Neural crest cell (in vitro differentiated cells): ENCODE measurements at places on chromosomes 1 and 21. TPM values are rescaled to one million over a fixed set of nuclear protein-coding genes. Genes with fewer than 3 reads are reported as not detected.

DNA sequence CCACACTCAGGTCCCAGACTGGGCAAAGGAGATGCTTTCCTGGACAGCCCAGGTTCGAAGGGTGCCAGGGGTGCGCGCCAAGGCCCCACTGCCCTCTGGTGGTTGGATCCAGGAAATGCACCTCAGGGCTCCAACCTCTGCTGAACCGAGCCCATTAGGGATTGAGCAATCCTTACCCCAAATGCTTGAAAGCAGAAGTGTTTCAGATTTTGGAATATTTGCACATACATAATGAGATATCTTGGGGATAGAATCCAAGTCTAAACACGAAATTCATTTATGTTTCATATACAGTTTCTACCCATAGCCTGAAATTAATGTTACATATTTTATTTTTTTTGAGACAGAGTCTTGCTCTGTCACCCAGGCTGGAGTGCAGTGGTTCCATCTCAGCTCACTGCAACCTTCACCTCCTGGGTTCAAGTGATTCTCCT, 57.4 kb downstream of the SLC9A1 start:
- peak; percentile 82 for DNase-seq

- no peak for DNase-seq
Observed at GRCh38 chr1:117753232-117753631, 147.4 kb downstream of the TENT5C start.

Gene HES2
- total RNA-seq: 0.07 TPM in 1 of 2 replicates, not detected in the other

Gene MSH4
- 0.34 and 0.56 TPM in 2 replicates for total RNA-seq

Gene SLC44A3
- total RNA-seq: 0.64 and 0.77 TPM in 2 replicates

GRCh38 chr1:215523906-215524305, 43.2 kb upstream of the KCTD3 start:
- DNase-seq: no peak

DNA sequence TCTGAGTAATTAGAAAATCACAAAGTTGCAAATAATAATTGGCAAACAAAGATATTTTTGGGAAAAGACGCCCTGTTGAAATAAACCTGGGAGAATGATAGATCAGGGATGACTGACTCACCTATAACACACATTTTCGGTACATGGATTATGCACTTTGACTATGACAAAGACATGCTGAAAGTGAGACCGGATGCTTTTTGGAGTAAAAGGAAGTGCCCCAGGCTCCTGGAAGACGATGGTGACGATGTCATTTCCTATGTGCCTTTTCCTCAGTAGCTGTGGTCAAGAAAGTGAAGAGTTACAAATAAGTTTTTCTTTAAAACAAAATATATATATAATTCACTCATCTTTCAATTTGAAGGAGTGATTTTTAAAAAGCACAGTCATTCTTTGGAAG, 158.7 kb downstream of the SIPA1L2 start:
- DNase-seq: no peak

- no peak for DNase-seq
Observed at GRCh38 chr1:10638559-10639005, 157.9 kb downstream of the CASZ1 start.

Gene VASH2
- 8.7 and 10.3 TPM in 2 replicates for total RNA-seq

GRCh38 chr21:41783476-41784180, 16.8 kb upstream of the RIPK4 start:
- no peak for DNase-seq

DNA sequence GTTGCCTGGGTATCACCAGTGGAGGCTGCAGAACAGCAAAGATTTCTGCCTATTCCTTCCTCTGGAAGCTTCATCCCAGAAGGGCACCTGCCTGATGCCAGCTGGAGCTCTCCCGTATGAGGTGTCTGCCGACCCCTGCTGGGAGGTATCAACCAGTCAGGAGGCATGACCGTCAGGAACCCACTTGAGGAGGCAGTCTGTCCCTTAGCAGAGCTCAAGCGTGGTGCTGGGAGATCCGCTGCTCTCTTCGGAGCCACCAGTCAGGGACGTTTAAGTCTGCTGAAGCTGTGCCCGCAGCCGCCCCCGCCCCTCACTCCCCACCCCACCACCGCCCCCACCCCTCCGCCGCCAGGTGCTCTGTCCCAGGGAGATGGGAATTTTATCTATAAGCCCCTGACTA, 23.1 kb upstream of the HFM1 start:
- DNase-seq: no peak

Gene DENND1B
- total RNA-seq: 6.5 and 8.3 TPM in 2 replicates

GRCh38 chr1:200666309-200666708, 3.4 kb downstream of the DDX59 start:
- no peak for DNase-seq

GRCh38 chr1:224592636-224593582, 23.2 kb upstream of the CNIH3 start:
- no peak for DNase-seq

GRCh38 chr1:64171797-64172281, 31.6 kb upstream of the UBE2U start:
- DNase-seq: no peak

Gene UTP25
- total RNA-seq: 6.8 and 7.2 TPM in 2 replicates

- no peak for DNase-seq
Observed at GRCh38 chr1:112239683-112240330, 156.2 kb upstream of the CTTNBP2NL start.

- no peak for DNase-seq
Observed at GRCh38 chr1:22557341-22557950, 5.8 kb upstream of the EPHA8 start.

DNA sequence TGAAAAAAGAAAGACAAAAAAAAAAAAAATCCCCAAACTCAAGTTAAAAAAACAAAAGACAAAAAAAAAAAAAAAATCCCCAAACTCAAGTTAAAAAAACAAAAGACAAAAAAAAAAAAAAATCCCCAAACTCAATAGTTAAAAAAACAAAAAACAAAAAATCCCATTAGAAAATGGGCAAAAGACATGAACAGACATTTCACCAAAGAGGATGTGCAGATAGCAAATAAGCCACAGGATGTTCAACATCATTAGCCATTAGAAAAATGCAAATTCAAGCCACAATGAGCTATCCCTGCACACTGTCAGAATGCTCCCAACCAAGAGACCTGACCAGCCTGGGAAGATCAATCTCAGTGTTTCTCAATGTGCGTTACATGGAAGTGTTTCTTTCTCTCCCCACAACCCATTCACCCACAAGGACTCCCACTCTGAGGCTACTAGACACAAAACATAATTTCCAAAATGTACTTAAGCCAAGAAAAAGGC, 33.9 kb downstream of the MRAP start:
- no peak for DNase-seq

Gene GPR25
- not detected in 2 replicates for total RNA-seq

GRCh38 chr1:4034318-4034887, 134.3 kb upstream of the C1orf174 start:
- no peak for DNase-seq

GRCh38 chr1:207239874-207240273, 81.6 kb upstream of the CD55 start:
- no peak for DNase-seq

Gene PLPPR5
- total RNA-seq: 0.07 and 0.11 TPM in 2 replicates

GRCh38 chr1:70093250-70093975, 112.0 kb downstream of the LRRC40 start:
- DNase-seq: no peak

- DNase-seq: no peak
Observed at GRCh38 chr1:234302354-234302962, 70.8 kb upstream of the COA6 start.

- DNase-seq: peak; percentile 38
Observed at GRCh38 chr1:115839029-115839678, 1.8 kb downstream of the NHLH2 start.

Gene RUNX3
- 0.16 TPM in 1 of 2 replicates, not detected in the other for total RNA-seq

Gene NCAM2
- total RNA-seq: 1.9 and 3.6 TPM in 2 replicates

Gene SLFNL1
- total RNA-seq: 0.37 and 0.64 TPM in 2 replicates

DNA sequence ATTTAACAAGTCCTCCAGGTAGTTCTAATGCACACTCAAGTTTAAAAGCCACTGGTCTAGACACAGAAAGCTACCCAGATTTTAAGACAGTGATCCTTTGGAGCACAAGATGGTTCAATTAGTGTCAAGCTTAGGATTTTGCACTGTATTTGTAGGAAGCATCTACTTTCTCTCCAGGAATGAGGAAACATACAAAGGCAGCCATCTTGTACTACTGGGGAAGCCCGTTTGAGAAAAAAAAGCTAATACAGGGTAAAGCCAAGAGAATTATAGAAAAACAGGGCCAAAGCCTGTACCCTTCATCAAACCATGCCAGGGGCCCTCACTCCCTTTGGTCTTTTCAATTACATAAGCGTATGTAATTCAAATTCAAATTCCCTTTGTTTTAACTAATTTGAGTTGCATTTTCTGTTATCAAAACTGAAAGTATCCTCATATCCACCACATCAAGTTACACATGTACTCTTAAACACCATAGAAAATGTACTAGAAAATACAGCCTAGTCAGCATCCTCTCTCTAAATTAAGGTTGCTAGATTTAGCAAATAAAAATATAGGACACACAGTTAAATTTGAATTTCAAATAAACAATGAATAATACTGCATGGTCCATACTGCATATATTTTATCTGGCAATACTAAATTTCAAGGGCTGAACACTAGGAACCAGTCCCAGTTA, 17.4 kb downstream of the PIK3R3 start:
- no peak for DNase-seq

Gene NOC2L
- total RNA-seq: 95.4 and 106 TPM in 2 replicates

- no peak for DNase-seq
Observed at GRCh38 chr1:233636503-233636877, 22.6 kb downstream of the KCNK1 start.

DNA sequence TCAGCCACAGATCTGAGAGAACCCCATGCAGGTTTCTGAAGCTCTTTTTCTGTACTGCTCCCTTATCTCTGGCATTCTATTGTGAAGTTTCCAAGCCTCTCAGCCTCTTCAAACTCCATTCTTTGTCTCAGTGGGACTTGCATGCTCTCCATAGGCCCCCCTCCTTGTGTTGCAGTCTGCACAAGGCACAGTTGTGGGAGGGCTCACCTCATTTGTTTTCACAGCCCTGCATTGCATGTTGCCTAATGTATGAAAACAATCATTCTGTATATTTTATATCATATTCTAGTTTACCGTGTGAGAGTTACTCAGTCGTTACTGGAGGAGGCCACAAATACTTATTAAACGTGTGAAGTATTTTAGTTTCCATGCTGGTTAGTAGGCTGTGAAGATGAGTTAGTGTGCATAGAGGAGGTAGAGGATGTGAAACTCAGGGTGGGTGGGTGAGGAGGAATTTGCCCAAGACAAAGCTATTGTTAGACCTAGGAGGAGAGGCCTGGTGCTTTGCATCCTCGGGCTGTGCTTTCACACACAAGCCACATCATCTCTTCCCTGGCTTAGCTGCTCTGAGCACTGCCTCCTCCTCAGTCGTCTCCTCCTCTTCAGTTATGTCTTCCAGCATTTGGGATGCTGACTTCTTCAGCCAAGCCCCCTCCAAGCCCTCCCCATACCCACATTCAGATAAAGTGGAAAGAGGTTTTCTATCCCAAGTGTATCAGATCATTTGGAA, 7.8 kb upstream of the CHI3L2 start:
- no peak for DNase-seq

- no peak for DNase-seq
Observed at GRCh38 chr1:204084247-204084772, 11.4 kb downstream of the SOX13 start.

Gene CDCA8
- total RNA-seq: 70.3 and 72.1 TPM in 2 replicates

- no peak for DNase-seq
Observed at GRCh38 chr1:228862542-228863505, 127.5 kb downstream of the RHOU start.

DNA sequence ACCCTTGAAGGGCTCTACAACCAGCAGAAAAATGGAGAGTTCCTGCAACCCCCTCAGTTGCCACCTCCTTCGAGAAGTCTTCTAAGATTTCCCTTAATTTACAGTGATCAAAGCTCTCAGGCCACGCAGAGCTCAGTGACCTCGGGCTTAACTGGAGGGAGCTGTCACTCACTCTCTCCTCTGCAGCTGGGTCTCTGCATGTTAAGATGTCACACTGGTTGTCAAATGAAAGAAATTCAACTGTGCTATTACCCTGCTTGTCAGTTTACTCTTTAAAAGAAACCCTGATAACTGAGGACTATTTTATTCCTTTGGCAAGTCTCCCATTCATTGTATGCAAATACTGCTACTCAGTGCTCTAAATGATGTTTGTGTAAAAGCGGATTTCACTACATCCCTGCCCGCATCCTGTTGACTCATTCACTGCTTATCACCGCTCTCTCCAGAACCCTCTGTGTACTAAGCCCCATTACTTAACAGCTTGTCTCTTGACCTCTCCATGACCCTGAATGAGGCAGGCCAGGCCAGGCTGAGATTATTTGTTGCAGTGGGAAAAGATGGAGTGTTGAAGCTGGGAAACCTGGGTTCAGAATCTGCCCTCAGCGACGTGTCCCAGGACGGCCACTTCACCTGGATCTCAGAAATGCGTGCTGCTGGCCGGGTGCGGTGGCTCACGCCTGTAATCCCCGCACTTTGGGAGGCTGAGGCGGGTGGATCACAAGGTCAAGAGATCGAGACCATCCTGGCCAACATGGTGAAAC, 13.7 kb downstream of the DHRS3 start:
- DNase-seq: no peak

DNA sequence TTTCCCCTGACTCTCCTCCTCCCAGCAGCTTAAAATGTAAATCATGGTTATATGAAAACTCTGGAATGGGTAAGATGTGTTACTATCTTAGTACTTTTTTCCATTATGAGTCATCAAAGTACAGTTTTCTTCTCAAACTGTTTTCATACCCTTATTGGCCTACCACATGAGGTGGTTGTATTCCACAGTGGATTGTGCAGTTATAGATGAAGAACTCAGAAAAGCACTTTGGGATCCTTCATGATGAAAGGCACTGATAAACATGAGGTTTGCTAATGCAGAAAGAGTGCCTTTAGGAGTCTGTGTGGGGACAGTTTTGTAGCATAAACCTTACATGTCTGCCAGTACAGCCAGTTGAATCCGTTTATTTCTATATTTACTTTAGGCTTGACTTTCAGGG, 32.0 kb upstream of the MYOCOS start:
- DNase-seq: no peak

Gene NPR1
- 0.57 and 0.93 TPM in 2 replicates for total RNA-seq

DNA sequence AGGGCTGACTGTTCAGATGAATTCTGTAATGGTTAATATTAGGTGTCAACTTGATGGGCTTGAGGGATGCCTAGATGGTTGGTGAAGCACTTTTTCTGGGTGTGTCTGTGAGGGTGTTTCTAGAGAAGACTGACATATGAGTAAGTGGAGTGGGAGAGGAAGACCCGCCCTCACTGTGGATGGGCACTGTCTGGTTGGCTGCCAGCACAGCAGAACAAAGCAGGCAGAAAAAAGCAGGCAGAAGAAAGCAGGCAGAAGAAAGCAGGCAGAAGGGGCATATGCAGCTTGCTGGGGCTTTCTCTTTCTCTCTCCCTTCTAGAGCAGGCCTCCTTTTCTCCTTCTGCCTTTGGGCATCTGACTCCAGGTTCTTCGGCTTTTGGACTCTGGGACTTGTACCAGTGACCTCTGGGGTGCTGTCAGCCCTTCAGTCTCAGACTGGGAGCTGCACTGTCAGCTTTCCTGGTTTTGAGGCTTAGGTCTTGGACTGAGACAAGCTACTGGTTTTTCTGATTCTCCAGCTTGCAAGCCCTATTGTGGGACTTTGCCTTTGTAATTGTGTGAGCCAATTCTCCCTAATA, 42.9 kb upstream of the CD2 start:
- no peak for DNase-seq

DNA sequence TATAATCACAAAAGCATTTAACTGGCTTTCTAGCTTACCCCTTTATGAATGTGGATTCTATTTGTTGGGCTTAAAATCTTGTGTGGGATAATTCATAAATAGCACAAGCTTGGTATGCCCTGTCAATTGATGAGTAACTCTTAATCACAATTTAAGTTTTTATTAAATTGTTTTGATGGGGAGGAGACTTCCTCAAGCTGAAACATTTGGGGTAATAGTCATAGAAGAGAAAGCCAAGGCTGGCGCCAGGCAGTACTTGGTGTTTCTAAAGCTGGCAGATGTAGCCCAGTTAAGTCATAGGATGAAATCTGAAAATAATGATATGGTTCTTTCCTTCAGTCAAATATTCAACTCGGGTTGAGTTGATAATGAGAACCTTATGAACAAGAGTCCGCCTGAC, 167.2 kb downstream of the FMN2 start:
- no peak for DNase-seq
